NCI-H82 (cell line): ENCODE measurements at places on chromosomes 12 and 14.

- DNase-seq, result no peak
These were observed 4.6 kb downstream of the PPM1A start for GRCh38 chr14:60253649-60254048.

- DNase-seq, result no peak
These were observed 997.4 kb downstream of the BCL11B start for GRCh38 chr14:98274596-98274995.

DNA sequence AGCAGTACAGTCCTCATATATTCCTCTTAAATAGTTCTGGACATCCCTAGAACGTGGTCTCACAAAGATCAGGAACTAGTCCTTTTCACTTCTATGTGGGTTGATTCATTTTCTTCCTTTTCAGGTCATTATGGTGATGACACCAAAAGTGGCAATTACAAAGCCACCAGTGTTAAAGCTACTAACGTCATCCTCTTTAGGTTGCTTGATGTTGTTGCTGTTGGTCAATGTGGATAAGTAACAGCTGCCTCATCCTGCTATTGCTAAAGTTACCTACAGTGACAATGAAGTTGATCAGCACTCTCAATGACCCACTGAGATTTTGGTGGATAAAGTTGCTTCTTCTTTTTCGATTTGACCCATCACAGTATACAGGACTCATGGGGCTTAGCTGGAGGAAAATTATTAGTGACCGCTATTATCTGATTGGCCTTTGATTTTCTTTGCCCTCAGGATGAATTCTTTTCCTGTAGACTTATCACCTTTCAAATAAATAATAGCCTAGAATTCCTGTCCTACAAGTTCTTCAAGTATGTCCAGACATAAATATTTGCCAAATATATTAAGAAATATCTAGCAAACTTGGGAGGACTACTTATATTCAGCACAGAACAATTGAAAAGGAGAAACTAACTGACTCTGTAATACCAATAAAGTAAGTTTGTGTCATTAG is 54.0 kb upstream of the ATP2B1 start:
- no peak for DNase-seq

DNA sequence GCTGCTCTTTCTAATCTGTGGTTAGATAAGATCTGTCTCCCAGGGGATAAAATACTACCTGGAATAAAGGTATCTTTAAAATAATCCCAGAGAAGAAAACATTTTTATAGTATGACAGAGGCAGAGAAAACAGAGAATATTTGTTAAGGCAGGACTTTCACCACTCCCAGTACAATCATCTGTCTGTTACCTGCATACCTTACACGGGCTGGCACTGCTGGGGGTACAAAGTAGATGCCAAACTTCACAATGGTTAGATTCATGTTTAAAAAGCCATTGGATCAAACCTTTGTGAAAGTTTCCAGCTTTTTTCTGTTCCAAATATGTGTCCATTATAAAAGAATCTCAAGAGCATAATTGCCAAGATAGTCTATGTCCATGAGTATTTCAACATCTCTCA is 273.6 kb upstream of the BTG1 start:
- DNase-seq, result no peak

GRCh38 chr14:99321955-99322730 is 50.1 kb upstream of the BCL11B start:
- DNase-seq, result no peak

DNA sequence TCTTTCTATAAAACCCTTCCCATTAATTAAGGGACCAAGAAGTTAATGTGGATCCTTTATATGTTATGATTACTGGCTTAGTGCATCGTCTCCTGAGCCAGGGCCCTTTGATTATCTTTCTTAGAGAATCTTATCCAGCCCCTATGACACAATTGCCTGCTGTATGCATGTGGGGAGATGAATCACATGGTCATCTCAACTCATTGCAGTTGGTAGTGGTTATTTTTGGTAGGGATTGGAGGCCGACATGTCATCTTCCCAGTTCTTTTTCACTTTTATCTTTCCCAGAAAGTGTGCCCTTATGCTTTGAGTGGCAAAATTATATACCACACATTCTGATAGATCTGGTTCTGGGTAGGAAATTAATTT is 26.0 kb downstream of the ZNF664 start:
- DNase-seq, result no peak

DNA sequence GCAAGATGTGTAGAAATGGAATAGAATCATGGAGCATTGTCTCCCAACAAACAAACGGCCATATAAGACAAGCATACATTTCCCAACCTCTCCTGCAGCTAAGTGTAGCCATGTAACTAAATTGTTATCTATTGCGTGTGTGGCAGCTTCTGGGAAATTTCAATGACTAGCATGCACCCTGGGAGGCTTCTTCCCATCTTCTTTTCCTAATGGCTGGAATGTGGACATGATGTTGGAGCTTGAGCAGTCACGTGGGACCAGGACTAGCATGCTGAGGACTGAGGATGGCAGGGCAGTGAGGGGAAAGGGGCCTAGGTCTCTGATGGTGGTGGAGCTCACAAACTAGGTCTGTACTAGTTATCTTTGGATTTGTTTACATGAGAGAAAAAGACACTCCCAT is 21.7 kb upstream of the CTDSP2 start:
- no peak for DNase-seq
